ENCODE measurements at places on chromosomes 7 and 10.

DNA sequence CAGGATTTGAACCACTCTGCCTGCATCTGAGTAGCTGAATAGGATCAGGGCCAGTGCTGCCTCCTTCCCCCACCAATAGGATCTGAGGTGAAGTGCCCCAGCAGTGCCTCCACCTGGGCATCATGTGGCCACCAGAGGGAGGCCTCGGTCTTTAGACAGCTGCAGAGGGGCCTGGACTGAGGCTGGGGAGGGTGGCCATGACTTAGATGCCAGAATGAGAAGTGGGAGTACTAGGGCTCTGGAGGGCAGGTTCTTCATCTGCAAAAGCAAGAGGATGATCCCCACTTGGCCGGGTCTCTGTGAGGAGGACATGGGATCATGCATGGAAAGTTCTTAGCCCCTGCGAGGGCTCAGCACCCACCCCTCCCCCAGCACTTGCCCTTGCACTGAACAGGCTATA lies 56.9 kb downstream of the NEUROG3 start:
- DNase-seq = no peak

GRCh38 chr7:83451501-83452045 lies 197.4 kb downstream of the SEMA3E start:
- no peak for DNase-seq

DNA sequence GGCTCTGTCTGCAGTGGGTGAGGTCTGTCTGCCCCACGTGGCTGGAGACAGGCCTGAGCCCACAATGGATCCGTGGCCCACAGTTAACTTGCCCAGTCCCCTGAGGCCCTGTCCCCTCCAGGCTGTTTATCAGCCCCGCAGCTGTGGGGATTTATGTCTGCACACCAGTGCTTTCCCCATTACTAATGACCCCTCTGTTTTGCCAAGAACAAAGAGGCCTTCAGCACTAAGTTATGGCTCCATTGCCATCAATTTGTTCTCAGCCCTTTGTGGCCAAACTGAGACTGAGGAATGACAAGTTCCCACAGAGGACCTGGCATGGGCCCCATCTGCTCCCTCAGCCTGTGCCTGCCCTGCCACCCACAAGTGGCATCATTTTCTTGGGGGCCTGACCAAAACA lies 138.2 kb downstream of the C10orf105 start:
- DNase-seq = no peak

GRCh38 chr10:118333871-118334270 lies 8.3 kb downstream of the FAM204A start:
- DNase-seq = no peak

GRCh38 chr7:95245828-95246500 lies 78.4 kb downstream of the PON1 start:
- DNase-seq = no peak

- no peak for DNase-seq
Observed at GRCh38 chr10:34574353-34574934, 240.7 kb downstream of the PARD3 start.

- no peak for DNase-seq
Observed at GRCh38 chr7:80711531-80711930, 73.1 kb downstream of the CD36 start.

DNA sequence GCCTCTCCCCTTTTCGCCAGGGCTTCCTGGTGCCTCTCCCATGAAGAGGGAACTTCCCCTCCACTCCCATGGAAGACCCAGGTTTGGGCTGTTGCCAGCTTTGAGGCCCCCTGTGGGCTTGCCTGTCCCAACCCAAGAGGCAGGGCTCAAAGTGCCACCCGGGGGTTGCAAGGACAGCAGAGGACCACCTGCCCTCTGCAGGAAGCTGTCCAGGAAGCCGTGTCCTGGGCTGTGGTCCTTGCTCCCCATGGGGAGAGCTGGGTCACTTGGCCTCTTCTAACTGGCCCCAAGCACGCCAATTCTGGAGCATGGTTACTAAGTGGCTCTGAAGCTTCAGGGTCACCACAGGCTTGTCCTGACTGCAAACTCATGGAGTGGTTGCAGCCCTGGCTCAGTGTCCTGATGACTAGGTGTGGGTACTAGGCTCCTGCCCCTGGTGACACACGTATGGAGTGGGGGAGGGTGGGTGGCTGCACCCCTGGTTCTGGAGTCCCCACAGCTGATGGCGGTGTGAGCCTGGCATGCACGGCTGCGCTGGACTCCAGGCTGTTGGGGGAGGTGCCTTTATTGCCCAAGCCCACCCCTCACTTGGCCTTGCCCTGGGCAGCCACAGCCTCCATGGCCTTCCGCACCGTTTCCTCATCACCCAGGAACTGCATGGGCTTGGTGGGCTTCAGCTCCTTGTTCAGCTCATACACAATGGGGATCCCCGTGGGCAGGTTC lies 3.0 kb downstream of the PGAM2 start:
- peak; percentile 29 for DNase-seq

DNA sequence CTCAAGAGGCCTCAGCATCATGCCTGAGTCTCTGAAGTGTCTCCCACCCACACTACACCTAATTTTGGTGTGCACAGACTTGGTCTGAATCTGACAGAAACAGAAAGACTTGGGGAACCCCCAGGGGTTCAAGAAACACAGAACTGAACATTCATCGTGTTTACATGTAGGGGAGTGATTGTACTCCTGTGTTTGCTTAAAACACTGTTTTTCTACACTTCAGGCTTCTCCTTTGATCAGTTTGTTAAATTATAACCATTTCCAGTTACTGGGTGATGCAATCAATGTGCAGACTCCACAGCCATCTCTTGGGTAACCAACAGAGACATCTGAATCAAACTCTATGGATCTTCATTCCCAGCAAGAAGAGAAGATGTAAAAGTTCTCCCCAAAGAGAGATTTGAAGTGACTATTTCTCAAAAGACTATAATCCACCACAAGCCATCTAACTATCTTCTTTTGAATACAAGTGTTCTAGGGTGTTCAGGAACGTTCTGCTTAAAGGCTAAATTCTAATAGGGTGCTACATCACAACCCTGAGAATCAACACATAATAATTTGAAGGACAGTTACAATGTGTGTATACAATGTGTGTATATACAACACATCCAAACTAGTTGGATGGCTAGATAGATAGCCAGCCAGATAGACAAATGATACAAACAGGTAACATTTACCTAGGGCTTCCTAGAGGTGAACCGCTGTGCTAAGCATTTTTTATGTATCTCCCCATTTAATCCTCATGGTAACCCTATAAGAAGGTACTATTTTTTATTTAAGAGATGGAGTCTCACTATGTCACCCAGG lies 34.2 kb downstream of the DNAJC12 start:
- no peak for DNase-seq

DNA sequence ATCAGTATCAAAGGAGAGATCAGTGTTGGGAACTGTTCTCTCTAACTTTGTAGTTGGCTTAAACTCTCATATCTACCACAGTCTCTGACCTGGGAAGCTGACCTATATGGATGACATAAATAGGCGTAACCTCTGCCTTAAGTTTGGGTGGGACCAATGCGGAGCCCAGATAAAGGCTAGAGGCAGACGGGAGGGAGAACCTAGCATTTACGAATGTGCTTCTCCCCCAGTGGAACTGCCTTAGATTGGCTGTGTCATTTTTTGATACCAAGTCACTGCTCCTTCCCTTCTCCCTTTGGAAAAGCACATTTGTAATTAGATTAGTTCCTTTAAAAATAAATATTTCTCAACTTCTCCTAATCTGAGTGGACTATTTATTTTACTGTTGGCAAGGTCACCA lies 23.7 kb upstream of the LRRN3 start:
- DNase-seq = no peak

GRCh38 chr10:43419997-43420368 lies 11.0 kb upstream of the HNRNPF start:
- no peak for DNase-seq

- DNase-seq = no peak
Observed at GRCh38 chr10:11593612-11594011, 17.8 kb downstream of the USP6NL start.

DNA sequence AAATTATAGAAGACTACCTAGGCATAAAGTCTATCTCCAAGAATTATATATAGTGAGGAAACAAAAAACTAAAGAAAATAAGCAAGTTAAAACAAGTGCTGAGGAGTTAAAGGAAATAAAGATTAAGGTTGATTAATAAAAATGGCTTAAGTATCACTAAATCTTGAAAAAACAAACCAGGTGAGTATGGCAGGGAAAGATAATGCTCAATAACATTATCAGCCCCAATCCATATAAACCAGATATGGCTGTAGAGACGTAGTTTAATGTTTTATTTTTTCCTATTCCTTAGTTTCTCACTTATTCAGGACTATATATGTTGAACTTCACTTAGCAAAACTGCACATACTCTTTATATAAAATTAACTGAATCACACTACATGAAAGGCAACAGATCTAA lies 4.4 kb downstream of the WASL start:
- no peak for DNase-seq

- no peak for DNase-seq
Observed at GRCh38 chr10:14129770-14130169, 201.0 kb downstream of the FRMD4A start.

DNA sequence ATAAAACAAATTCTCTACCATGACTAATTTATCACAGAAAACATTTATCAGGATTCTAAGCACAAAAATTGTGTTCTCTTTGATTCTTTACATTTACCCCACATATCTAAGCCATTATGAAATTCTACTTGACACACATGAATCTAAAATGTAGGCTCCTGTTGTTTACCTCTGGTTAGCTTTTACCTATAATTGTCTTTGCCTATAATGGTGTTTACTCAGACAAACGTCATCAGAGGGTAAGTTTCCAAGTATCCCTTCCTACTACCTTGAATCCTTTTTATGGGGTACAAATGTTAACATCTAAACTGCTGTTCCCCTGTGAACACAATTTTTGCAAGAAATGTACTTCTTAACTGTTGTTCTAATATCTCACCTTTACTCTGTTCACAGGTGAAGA lies 63.5 kb downstream of the MINDY3 start:
- no peak for DNase-seq

DNA sequence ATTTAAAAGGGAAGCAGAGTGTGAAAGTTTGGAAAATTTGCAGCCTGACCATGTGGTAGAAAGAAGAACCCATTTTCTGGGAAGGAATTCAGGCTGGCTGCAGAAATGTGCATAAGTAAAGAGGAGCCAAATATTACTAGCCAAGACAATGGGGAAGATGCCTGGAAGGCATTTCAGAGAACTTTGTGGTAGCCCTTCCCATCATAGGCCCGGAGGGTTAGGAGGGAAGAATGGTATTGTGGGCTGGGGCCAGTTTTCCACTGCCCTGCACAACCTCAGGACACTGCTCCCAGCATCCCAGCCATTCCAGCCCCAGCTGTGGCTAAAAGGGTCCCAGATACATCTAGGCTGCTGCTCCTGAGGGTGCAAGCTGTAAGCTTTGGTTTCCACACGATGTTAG lies 278.5 kb upstream of the BMPER start:
- no peak for DNase-seq

GRCh38 chr10:132357286-132358058 lies 25.5 kb downstream of the LRRC27 start:
- no peak for DNase-seq

DNA sequence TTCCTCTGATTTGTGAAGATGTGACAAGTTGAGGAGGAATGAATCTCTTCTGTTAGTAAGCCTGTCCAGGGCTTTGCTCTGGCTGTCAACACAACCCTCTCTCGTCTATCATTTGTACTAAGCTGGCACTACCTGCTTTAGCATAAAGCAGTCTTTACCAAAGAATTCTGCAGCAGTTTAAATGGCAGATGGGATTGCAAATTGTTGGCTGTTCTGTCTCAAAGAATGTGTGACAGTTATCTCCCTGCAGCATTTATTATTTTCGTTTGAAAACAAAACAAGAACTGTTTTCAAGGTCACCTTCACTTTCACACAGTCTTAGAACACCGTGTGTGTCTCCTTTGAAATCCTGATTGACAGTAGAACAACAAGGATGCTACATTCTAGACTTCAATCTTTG lies 4.8 kb upstream of the LAMB1 start:
- DNase-seq = no peak

DNA sequence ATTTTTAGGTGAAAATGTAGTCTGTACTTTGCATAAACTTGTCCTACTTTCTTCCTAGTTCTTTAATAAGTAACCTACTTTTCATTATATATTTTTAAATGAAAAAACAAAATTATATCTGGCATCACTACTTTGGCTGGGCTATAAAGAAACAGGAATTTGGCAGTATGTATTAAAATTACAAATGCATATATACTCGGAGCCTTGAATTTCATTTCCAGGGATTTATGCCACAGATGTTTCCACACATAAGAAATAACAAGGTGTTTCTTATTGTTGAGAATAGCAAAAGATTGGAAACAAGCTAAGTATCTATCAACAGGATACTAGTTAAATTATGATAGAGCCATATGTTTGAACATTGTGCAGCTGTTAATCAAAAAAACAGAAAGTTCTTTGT lies 2.2 kb upstream of the ARHGAP12 start:
- no peak for DNase-seq

GRCh38 chr10:45104674-45105073 lies 104.0 kb downstream of the ZNF22 start:
- DNase-seq = no peak

GRCh38 chr7:117071551-117071950 lies 118.2 kb downstream of the ST7 start:
- no peak for DNase-seq

- DNase-seq = no peak
Observed at GRCh38 chr7:115047958-115048720, 126.2 kb downstream of the MDFIC start.

DNA sequence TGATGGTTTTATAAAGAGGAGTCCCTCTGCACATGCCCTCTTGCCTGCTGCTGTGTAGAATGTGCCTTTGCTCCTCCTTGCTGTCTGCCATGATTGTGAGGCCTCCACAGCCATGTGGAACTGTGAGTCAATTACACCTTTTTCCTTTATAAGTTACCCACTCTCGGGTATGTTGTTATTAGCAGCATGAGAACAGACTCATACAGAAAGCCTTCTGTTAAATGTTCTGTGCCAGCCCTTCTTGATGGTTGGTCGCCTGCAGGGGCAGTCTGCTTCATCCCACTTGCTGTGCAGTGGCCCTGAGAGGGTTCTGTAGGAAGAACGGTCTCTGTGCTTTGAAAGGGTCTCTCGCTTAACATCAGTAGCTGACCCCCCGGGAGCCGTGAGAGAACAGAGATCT lies 248.9 kb upstream of the IGFBP3 start:
- DNase-seq = no peak

- DNase-seq = no peak
Observed at GRCh38 chr7:132142006-132142405, 434.3 kb downstream of the PLXNA4 start.

DNA sequence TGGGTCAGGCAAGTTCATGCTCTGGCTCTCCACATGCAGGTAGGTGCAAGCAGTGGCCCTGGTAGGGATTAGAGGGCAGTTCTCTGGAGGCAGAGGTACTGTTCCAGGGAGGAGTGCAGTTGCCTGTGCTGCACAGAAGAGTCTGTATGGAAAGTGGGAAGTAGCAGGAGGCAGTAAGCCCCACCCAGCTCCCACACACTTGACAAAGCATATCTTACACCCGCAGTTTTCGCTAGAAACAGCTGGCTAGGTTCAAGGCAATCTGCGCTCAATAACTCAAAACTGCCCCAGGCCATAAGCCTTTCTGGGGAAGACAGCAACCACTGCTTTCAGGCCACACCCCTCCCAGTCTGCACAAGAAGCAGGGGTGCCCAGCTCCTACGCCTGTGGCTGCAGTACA lies 33.1 kb upstream of the ARMC3 start:
- no peak for DNase-seq
